ENCODE measurements at places on chromosomes 1 and 21.
A peak's percentile ranks its signal among the peaks of the same experiment; 100 is the strongest.

- DNase-seq, result no peak
Measured at GRCh38 chr21:31489726-31490125, 145.7 kb upstream of the TIAM1 start.

- no peak for DNase-seq
Measured at GRCh38 chr1:206468571-206468970, 1.7 kb upstream of the IKBKE start.

GRCh38 chr1:31937300-31938183 lies 626 bp downstream of the PTP4A2 start:
- DNase-seq, result peak; percentile 73

GRCh38 chr1:6016191-6016865 lies 24.1 kb upstream of the NPHP4 start:
- no peak for DNase-seq

DNA sequence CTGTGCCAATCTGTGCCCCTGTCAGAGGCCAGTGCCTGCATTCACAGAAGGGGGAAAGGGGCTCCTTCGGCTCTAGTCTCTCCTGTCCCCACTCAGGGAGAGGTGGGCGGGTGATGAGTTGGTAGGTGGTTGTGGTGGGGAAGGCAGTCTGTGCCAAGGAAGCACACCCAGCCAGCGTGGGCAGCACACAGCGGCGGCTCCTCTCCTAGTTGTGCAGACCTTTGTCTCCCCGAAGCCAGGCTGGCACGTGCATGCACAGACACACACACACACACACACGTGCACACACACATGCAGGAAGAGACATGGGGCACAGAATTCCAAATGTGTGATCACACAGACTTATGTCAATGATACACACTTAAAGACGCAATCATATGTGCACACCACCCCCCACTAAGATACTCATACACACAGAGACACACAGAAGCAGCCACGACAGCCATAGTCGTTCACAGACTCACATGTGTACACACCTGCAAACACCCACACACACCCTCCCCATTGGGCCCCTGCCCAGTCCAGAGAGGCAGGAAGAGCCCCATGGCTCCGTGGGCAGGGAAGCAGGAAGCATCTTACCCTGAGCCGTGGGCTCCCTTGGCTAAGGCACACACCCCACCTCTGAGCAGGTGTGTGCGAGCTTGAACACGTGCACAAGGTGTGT lies 16.4 kb downstream of the RIMS3 start:
- no peak for DNase-seq

GRCh38 chr1:79006564-79006963 lies at the start of gene ADGRL4:
TSS of gene ADGRL4 (minus strand) at chr1:79006730. CDS start at chr1:79006654, 76 bp downstream.
- DNase-seq, result peak; percentile 93

DNA sequence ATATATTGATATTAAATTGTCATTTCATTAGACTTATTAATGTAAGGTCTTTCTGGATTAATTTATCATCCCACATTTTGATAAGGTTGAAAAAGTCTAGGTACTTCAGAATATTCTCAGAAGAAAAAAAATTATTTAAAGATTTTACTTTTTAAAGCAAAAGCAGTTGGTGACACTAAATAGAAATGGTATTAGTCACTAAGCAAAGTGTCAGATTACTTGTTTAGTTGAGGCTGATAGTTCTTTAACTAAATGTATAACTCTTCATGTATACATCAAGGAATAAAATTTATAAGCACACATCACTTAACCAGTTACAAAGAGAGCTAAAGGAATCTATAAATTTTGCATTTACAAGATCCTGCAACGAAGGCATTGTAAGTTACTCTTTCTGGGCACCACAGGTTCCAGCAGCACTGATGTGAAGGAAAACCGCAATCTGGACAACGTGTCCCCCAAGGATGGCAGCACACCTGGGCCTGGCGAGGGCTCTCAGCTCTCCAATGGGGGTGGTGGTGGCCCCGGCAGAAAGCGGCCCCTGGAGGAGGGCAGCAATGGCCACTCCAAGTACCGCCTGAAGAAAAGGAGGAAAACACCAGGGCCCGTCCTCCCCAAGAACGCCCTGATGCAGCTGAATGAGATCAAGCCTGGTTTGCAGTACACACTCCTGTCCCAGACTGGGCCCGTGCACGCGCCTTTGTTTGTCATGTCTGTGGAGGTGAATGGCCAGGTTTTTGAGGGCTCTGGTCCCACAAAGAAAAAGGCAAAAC lies 101.1 kb downstream of the ADARB1 start:
- no peak for DNase-seq

GRCh38 chr1:235342039-235342438 lies 13.7 kb downstream of the GGPS1 start:
- DNase-seq, result no peak

DNA sequence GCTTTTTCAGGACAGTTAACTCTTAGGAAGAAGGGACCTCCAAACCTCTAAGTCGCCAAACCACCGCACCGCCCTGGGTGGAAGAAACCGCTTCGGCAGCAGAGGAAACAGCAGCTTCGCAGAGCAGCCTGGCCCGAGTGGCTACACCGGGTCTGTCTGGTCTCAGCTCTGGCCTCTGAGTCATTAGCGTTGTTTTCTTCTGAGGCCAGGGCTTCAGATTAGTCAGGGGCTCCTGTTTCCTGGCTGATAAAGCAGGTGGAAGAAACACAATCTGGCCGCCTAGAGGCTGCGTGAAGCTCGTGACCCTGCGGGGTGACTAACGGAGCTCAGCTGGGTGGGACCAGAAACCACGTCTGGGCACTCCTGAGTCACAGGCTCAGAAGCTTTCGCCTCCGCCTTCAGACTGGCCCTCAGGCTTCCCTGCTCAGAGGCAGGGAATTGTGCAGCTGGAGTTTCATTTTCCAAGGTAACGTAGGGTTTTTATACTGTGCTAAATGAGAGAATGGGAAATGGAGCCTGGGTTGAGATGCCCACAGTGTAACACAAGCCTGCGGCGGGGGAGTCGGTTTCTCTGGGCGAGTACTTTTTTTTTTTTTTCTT lies 44.9 kb downstream of the CHAF1B start:
- DNase-seq, result peak; percentile 100

DNA sequence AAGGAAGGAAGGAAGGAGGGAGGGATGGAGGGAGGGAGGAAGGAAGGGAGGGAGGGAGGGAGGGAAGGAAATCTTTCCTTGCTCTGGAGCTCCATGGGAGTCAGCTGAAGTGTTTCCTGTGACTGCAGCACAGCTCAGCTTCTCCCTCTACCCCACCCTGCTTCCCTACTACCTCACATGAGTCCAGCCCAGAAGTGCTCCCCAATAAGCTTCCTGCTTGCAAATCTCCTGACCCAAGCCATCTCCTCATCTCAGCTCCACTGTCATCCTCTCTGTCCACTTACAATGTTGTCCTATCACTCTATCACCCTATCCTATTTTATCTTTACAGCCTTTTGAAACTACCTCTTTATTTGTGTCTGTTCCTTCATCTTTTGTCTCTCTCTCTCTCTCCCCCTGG lies 52.9 kb upstream of the SSBP3 start:
- no peak for DNase-seq

GRCh38 chr21:39385299-39386145 lies 36.6 kb upstream of the HMGN1 start:
- peak; percentile 80 for DNase-seq

GRCh38 chr1:63906047-63906704 lies 132.4 kb downstream of the ROR1 start:
- DNase-seq, result no peak

- no peak for DNase-seq
Measured at GRCh38 chr1:228379666-228380065, 27.0 kb downstream of the TRIM11 start.

DNA sequence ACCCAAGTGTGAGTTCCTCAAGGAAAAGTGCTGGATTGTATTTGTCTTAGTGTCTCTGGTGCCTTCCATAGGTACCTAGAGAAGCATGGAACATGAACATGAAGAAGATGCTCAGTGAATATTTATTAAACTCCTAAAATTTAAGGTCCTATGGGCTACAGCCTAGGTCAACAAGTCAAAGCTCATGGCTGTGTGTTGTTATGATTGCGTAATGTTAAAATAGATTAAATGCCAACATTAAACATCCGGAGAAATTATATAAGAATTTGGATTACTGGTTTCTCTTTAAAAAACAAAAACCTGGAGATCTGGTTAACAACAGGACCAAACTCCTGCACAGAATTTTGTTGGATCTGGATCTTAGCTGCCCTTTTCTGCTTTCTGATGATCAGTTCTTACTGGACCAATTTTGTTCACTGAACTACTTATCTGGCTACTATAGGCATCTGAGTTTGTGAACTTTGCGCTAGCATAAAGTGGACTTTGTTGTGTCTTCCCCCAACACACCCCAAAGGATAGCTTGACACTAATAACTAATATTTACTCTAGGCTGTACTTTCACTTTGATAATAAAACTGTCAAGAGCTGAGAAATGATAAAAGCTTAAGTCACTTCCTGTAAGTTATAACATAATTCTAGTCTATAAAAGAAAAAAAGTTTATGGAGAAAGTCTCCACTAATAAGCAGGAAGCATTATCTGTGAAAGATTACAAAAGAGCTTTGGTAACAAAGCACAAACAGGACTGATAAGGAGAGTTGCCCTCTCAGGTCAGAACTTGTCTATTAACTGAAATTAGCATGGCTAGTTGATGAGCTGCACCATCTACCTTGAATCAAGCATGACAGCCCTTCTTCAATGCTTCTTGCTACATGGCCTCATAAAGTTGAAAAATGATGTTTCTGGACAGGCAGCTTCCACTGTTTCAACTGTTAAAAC lies 20.7 kb downstream of the F5 start:
- no peak for DNase-seq

DNA sequence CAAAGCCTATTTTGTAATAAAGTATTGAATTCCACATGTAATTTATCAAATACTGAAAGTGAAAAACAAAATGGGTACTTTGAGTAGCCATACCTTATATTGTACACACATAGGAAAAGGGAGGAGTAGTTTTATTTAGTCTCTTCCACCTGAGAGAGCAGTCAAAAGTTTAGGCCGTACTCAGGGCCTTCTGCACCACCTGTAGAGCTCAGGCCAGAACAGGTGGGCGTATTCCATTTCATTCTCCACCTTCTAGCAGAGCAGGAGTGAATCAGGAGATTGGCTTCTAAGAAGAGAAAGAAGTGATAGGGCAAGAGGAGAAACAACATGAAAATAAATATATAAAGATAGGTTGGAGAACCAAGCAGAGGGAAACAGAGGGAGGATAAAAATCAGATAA lies 44.0 kb downstream of the TRAF5 start:
- no peak for DNase-seq

DNA sequence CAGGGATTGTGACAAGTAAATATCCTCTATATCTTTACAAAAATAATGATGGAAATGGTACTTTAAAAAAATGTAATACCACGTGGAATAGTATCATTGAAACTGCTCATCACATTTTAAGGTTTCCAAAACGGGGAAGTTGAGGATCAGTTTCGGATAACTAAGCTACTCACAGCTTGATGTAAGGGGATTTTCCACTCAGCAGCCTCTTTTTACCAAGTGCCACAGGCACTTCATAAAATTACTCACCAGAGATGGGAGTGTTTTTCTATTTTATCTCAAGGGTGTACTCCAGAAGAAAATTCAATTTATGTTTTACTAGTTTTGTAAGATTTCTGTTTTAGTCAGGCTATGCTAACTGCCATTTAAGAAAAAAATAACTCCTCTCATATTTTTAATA lies 91.7 kb downstream of the TPR start:
- DNase-seq, result no peak

DNA sequence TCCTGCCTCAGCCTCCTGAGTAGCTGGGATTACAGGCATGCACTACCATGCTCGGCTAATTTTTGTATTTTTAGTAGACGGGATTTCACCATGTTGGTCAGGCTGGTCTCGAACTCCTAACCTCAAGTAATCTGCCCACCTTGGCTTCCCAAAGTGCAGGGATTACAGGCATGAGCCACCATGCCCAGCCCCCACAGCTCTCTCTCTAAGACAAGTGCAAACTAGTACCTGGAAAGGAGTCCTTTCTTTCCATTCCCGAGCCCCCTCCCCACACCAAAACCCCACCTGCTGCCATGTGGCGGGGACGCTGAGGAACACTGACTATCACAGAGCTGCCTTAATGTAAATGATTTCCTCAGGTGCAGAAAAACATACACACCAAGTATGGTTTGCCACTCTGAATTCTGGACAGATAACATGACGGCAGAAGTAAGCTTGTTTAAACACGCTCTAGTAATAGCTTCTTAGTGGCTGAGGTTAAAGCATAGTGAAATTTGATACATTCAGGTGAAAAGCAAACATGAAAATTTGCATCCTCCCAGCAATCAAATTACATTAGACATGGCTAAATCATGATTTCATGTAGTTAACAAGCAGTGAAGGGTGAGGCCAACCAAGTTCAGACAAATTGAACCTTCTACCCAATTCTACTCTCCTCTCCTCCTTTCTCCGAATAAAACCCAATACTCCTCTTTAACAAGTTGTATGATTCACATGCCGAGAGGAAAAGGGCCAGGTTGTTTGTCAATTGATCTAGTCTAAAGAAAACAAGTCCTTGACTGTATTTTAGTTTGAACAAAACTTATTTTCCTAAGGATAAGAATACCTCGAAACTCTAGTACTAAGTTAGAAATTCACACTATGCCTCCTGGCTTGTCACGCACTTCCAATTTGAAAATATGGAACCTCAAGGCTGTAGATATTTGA lies 19.8 kb downstream of the ERRFI1 start:
- DNase-seq, result no peak

DNA sequence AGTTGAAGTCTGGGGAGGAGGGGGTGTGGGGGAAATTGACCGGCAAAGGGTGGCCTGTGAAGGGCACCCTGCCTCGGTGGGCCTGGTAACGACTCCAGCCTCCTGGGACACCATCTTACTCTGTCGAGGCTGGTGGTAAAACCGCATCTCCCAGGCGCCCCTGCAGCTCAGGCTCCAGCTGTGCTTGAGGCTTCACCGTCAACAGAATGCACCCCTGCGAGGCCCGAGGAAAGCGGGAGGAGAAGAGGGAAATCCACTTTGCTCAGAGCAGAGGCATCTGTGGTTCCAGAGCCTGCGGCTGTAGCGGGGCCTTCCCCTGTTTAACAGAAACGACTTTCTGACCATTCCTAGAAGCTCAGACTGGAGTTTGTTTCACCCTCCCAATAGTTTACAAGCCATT lies 165.6 kb downstream of the NPHP4 start:
- no peak for DNase-seq

- no peak for DNase-seq
Measured at GRCh38 chr1:157286646-157287420, 148.6 kb upstream of the ETV3 start.

- no peak for DNase-seq
Measured at GRCh38 chr1:6096243-6097116, 50.8 kb downstream of the KCNAB2 start.

GRCh38 chr1:11961230-11961629 lies 19.0 kb upstream of the MFN2 start:
- no peak for DNase-seq

- DNase-seq, result no peak
Measured at GRCh38 chr1:177424744-177425143, 254.0 kb downstream of the BRINP2 start.

- no peak for DNase-seq
Measured at GRCh38 chr1:181140398-181140797, 51.9 kb downstream of the IER5 start.

Data from dermis microvascular lymphatic vessel endothelial cell (primary cell).